ENCODE measurements at places on chromosomes 6 and 20.

DNA sequence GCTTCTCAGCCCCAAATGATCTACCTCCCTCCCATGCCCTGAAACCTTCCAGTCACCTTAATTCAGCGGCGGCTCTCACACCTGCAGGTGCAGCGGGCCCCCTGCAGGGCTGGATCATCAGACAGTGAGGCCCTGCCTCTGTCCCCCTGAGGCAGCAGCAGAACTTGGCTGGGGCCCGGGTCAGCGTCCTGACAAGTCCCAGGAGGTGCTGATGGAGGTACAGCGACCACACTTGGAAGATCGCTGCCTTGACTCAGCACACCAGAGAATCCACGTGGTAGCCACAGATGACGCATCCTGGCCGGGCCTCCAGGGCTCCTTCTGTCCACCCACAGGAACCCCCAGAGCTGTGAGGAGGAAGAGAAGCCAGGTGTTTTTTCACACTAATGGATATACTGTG lies 116.4 kb upstream of the THBS2 start:
- no peak for DNase-seq

DNA sequence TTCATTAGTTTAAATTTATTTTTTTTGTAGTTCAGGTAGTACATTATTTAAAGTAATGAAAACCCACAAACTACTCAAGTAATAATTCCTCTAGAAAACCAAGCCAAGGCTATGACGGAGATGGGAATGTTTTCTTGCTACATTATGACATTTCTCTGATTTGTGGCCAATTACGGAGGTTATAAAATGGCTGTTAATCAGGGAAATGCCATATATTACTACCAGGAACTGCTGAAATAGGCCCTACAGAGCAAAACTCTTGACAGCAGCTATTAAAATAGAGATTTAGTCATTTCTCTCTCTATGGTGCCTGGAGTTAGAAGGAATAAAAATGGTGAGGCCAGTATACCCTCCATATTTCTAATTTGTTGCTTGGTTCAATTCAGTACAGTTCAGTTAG lies 280.0 kb downstream of the ARHGAP18 start:
- DNase-seq: no peak

- DNase-seq: no peak
These were observed 28.6 kb upstream of the PRELID3B start for GRCh38 chr20:59071216-59071615.

DNA sequence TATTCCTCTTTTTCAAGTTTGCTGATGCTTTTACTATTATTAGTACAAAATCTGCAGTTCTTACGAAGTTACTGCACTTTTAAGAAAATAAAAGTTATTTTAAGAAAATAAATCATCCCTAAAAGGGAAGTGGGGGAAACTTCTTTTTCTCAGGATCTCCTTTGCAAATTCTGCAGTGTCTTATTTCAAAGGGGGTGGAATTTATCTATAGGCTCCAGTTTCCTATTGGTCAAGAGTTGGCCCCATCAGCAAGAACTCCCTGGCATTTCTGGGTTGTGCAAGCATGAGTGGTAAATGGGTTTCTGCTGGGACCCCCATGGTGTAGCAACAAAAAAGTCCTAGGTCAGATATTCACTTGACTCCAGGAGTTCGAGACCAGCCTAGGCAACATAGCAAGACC lies 136.3 kb upstream of the PRDM1 start:
- DNase-seq: no peak

- DNase-seq: no peak
These were observed 32.4 kb downstream of the SESN1 start for GRCh38 chr6:109062216-109062615.

GRCh38 chr6:41273714-41274113 lies 12.8 kb downstream of the TREM1 start:
- no peak for DNase-seq

GRCh38 chr6:91080871-91081270 lies 494.0 kb upstream of the MAP3K7 start:
- no peak for DNase-seq

DNA sequence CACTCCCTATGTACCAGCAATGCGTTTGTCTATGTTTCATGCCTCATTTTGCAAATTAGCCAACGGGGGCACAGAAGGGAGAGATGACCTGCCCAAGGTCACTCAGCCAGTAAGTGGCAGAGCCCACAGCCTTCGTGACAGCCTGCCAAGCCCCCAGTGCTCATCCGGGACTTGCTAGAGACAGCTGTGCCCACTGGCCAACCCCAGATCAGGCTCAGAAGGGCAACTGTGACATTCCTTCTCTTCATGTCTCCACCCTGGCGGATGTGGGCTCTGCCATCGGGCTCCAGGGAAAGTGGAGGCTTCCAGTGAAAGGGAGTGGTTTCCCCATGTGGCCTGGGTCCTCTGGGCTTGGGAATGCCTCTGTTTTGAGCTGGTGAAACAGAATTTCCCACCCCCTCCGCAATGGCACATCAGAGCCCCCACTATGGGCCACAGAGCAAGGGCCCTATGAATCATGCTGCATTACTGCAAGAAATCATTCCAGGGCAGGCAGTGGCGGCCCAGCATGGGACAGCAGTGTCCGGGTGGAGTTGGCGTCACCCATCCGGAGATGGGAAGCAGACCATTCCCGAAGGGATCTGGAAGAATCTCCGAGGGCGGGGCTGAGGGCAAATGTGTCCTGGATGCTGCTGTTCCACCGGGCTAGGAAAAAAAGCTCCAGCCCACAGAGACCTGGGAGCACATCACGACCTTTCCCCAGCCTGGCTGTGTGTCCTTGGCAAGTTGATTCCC lies 9.1 kb downstream of the RSPO4 start:
- no peak for DNase-seq

- no peak for DNase-seq
These were observed 76.9 kb downstream of the STK35 start for GRCh38 chr20:2178318-2179232.

GRCh38 chr6:113381959-113382358 lies 475.2 kb upstream of the MARCKS start:
- no peak for DNase-seq

DNA sequence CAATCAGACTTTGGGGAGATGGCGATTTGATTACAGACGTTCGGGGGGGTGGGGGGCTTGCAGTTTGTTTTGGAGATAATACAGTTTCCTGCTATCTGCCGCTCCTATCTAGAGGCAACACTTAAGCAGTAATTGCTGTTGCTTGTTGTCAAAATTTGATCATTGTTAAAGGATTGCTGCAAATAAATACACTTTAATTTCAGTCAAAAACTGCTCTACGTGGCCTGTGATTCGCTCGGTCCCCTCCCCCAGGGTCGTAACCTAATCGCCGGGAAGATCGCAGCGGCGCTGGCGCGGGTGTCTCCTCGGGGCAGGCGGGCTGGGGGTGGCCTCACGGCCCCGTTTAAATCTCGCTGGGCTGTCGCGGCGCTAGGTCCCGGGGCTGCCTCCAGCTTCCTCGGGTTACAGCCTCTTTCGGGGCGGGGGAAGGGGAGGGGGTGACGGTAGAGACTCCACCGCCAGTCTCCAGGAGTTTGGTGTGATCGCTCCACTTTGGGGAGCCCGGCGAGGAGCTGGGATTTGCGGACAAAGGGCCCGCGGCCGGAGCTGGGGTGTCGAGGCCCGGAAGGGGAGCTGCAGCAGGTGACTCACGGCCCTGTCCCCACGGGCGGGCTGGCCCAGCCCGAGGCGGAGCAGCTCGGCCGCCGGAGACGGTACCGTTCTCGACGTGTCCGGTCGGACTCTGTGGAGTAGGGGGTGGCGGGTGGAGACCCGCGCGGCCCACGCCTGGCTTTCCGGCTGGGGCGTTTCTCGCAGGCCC lies 4.2 kb downstream of the FOXC1 start:
- no peak for DNase-seq

GRCh38 chr20:9506280-9506821 lies 8.0 kb upstream of the LAMP5 start:
- DNase-seq: no peak

DNA sequence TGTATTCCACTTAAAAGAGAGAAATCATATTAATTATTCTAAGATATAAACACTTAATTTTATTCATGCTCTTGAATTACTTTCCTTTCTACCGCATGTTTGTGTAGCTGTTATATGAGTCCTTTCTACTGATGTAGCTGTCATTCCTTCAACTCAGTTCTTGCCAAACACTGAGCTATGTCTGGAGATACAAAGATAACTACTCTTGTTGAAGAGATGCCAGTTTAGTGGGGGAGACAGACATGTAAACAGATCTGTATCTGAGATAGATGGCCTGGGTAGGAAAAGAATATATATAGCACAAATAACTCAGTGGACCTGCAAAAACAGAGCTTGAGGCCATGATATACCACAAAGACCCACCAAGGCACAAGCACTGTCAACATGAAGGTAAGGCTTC lies 157.3 kb downstream of the BTBD9 start:
- DNase-seq: no peak

- DNase-seq: no peak
These were observed 29.9 kb upstream of the PLCB4 start for GRCh38 chr20:9038791-9039535.

DNA sequence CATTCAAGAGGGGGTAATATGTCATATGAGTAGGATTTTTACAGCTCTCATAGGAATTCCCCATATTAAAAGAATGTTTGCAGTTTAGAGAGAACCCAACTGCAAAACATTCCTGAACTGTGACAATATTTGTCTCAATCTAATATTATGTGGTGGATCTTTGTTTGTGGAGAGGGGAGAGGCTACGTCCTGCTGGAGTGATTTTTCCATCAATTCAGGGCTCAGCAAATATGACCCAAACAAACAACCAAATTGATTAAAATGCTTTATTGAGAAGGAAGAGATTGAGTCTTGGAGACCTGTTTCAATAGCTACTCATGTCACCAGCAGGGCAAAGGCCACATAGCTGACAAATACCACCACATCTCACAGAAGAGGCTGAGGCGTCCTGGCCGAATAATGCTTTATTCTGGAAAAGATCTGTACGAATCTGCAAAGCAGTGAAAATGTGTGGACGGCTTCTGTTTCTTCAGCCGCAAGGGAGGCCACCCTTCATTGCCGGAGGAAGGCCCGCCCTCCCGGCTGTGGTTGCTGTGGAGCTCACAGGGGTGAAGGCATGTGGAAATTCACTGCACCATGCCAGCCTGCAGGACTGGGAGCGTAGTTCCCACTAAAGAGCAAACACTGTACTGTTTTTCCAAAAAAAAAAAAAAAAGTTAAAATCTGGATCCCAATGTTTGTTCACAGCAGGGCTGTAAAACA lies 89.7 kb upstream of the QKI start:
- DNase-seq: no peak

GRCh38 chr20:46132705-46133120 lies 14.6 kb downstream of the CD40 start:
- DNase-seq: peak; percentile 73
